ENCODE measurements at places on chromosomes 7 and 10.

- no peak for DNase-seq
These were observed 240.1 kb downstream of the THSD7A start for GRCh38 chr7:11591943-11592342.

GRCh38 chr7:82335927-82336326 lies 107.7 kb downstream of the CACNA2D1 start:
- DNase-seq = peak; percentile 9

- DNase-seq = no peak
These were observed 77.2 kb downstream of the NEUROD6 start for GRCh38 chr7:31263338-31263737.

GRCh38 chr10:128326251-128326650 lies 200.0 kb upstream of the MKI67 start:
- no peak for DNase-seq

DNA sequence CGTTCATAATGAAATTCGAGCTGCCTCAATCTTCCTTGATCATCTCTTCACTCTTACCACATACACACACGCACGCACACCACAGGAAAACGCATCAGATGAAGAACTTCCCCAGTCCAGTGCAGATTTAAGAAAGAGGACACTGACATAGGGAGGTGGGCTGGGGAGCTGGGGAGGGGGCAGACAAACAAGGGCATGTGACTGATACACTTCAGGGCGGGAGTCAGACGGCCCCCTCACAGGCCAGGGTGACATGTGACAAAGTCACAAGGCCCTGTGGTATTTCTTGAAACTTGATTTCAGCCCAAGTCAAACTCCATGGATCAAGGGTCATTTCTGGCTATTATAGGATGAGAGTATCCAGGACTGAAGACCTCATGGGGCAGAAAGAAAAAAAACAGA lies 82.6 kb downstream of the KCNMA1 start:
- peak; percentile 44 for DNase-seq

DNA sequence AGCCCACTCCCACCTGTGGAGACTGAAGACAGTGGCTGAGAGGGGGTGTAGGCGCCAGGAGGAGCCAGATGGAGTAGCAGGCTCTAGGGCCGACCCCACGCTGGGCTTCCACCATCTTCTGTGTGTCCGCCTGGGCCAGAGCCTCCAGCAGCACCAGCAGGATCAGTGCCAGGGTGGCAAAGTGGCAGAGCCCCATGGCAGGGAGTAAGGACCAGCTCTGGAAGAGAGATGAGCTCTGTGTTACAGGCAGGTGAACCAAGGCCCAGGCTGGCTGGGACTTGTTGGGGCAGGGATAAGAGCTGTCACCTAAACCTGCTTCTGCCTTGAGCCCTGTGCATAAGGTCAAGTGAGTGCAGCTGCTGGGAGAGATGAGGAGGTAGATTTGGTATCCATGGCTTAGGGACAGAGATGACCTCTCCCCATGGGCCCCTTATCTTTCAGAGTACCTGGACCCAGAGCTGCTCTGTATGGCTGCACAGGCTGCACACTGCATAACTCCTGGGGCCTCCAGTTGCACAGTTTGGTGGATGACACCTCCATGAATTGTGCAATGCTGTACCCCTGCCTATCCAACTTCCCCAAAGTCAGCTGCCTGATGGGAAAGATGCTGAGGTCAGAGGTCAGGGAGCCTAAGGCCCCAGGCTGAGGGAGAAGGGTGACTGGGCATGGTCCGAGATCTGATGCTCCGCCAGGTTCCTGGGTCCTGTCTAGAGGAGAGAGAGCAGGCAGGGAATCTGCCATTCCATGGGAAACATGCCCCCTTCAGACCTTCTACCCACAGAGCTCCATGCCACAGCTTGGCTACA lies 7.4 kb upstream of the SAMD8 start:
- no peak for DNase-seq
